ENCODE measurements at places on chromosomes 6 and 20.
A peak's percentile ranks its signal among the peaks of the same experiment; 100 is the strongest.

DNA sequence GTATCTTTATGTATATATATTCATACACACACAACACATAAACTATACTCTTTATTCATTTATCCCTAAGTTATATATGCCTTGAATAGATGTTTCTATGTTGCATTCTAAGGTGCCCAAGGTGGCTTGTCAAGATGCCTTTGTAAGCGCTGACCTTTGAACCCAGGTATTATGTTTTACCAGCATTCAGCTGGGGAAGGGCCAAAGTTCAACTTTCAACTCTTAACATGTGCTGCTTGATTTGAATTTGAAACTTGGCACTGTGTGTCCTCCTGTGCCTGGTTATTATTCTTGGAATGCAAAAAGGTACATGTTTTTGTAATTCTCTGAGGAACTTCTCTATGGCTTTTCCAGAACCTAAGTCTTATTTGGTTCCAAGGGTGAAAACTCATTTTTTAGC, 146.5 kb downstream of the EDN1 start:
- no peak for DNase-seq

GRCh38 chr6:143581835-143582480, 70.4 kb upstream of the FUCA2 start:
- no peak for DNase-seq

DNA sequence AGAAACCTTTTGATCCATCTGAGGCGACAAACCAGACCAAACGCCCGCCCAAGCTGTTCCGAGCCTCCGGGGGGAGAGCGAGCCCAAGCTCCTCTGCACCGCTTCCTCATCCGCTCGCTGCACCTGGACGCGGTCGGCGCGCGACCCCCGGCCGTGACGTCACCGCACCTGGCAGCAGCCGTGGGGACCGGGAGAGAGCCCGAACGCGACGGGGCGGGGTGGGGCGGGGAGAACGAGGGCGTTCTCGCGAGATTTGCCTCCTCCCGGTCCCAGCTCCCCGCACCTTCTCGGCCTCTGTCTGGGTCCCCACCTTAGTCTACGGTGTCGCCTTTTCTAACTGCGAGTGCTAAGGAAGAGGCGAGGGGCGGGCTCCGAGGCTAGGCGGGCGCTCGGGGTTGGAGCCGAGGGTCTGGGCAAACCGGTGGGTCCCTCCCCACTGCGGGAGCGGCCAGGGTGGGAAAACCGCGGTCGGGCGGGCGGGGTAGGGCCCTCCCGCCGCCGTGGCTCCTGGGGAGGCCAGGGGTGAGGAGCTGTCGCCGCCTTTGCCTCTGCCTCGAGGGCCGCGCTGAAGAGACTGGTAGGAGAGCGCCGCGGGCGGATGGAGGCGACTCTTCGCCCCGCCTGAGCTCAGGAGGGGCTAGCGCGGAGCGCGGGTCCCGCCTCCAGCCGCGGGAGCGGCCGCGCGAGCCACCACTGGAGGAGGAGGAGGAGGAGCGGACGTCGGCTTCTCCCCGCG, at the start of gene CD2AP:
TSS of gene CD2AP (plus strand) at position 293 of the 736 bp plus-strand sequence. CDS start 456 bp downstream, outside the sequence.
- DNase-seq = peak; percentile 73

- no peak for DNase-seq
Observed at GRCh38 chr6:31115941-31116560, 1.5 kb downstream of the PSORS1C1 start.

GRCh38 chr6:87636315-87636714, 46.4 kb downstream of the ORC3 start:
- no peak for DNase-seq

DNA sequence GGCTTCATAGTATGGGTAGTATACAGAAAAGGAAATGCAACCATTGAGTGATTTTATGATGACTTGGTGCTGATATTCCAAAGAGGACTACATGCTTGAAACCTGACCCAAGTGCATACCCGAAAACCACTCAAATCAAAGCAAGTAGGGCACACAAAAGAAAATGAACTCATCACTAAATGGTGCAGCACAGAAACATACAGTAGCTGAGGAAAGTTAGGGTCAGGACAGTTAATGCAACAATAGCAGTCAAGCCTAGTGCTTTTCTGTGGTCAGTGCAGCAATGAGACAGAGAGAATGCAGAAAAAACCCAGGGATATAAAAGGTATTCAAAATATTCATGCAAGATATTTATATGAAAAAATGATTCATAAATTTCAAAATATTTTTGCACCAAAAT, 711.1 kb downstream of the EPHA7 start:
- no peak for DNase-seq

DNA sequence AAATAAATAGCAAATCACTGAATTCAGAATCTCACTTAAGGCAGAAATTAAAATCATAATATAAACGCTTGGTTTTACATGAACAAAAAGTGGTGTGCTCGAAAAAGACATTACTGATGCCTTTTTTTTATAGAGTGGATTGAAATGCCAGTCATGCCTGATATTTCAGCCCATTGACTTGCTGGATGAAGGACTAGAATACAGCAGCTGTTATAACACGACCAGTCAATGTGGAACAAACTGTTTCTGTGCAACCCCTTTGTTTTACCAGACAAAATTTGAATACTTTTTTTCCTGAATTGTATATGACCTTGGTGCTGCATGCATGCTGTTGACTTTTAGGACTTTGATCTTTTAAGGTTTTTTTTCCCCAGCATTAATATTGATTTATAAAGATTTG, 150.0 kb downstream of the QKI start:
- DNase-seq = no peak

DNA sequence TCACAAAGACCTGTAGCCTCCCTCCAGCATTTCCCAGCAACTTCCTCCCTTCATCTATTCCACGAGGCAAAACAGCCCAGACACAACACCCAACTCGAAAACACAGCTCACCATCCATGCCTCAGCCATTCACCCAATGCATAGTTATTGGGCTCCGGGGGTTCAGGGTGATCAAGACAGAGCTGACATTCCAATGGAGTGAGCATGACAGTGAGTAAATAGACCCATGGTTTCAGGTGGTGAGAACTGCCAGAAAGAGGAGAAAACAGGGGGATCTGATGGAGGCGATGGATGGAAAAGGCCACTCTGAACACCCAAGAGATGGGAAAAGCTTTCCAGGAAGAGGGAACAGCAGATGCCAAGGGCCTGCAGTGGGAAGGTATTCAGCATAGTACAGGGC, 5.9 kb downstream of the CASS4 start:
- no peak for DNase-seq

DNA sequence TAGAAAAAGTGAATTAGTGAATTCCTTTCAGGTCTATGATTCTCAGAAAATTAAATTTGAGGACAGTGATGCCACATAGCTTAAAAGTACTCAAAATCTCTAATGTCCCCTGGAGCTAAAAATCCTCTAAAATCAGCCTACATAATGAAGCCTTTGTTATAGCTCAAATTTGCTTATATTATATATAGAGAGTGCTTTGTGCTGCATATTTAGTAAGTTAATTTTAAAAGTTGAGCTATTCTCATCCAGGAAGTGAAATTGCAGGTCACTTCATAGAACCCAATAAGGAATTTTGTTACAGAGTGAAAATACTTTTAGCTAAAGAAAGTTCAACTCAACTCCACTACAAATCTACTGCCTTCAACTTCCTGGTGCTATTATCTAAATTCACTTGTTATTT, 507.5 kb upstream of the MAP3K7 start:
- DNase-seq = no peak

GRCh38 chr20:60102665-60103210, 144.5 kb downstream of the CDH26 start:
- DNase-seq = no peak

- no peak for DNase-seq
Observed at GRCh38 chr6:156919370-156919769, 142.2 kb downstream of the ARID1B start.

GRCh38 chr6:104952911-104953399, 4.0 kb upstream of the LIN28B start:
- DNase-seq = no peak

- no peak for DNase-seq
Observed at GRCh38 chr6:42025066-42025844, 25.1 kb upstream of the TAF8 start.
